Spleen (tissue), 13 donors: ENCODE measurements at places on chromosomes 4 and X. TPM values are rescaled to one million over a fixed set of nuclear protein-coding genes. Genes with fewer than 3 reads are reported as not detected.

DNA sequence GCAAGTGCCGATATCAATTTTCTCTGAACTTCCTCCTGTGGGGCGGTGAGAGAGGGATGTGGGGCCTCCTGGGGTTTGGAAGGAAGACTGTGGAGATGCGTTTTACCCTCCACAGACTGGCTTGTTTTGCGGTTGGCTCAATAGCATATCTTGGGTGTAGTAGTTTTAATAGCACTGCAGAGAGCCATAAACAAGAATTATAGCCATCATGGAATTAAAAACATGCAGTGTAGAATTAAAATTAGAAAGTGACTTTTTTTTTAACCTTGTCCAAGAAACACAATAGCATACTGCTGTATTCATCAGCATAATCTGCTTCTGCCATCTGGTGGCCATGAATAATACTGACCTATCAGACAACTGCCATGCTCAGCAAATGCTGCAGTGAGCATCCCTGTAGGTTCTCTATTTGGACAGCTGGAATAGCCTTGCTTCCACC is 47.3 kb upstream of the SCML1 start:
- no peak for DNase-seq

GRCh38 chr4:138301536-138301935 is 59.4 kb upstream of the SLC7A11 start:
- no peak for DNase-seq

Gene HSFX2
- 1.1 TPM for polyA plus RNA-seq

Gene GUCY1B1
- 5.8 TPM for polyA plus RNA-seq
